ENCODE measurements at places on chromosomes 6 and 20.

GRCh38 chr20:19725373-19725772, 32.7 kb upstream of the RIN2 start:
- no peak for DNase-seq

- no peak for DNase-seq
These were observed 161.3 kb upstream of the EYA4 start for GRCh38 chr6:133079901-133080300.

DNA sequence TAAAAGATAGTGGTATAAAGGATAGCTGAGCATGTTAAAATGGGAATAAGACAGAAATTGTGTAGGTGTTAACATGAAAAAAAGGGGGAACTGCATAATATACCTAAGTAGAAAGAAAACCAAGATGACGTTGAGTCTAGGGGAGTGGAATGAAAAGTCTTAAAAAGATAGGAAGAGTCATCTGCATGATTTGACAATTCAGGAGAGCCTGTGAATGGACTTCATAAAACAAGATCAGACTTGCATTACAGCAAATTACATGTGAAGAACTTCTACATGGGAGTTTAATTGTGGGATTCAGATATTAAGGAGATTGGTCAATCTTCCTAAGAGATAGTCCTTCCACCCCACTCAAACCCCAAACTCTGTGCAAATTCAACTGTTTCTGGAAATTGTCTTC, 85.5 kb downstream of the WASF1 start:
- no peak for DNase-seq

DNA sequence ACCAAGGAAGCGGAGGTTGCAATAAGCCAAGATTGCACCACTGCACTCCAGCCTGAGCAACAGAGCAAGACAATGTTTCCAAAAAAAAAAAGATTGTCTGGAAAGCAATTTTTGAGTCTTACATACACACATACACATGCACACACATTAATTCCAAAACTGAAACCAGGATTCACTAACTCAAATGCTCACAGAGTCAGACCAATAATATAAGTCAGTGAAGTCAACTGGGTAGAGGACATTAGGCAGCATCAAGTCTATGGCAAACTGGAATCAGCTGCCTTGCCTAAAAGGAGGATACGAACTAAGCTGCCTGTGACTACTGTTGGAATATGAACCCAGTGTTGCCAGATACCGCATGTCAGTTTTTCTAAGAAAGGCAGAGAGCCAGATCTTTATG, 15.7 kb downstream of the REM1 start:
- DNase-seq = no peak
